ENCODE measurements at places on chromosomes 1 and 21. TPM values are rescaled to one million over a fixed set of nuclear protein-coding genes. Genes with fewer than 3 reads are reported as not detected.

DNA sequence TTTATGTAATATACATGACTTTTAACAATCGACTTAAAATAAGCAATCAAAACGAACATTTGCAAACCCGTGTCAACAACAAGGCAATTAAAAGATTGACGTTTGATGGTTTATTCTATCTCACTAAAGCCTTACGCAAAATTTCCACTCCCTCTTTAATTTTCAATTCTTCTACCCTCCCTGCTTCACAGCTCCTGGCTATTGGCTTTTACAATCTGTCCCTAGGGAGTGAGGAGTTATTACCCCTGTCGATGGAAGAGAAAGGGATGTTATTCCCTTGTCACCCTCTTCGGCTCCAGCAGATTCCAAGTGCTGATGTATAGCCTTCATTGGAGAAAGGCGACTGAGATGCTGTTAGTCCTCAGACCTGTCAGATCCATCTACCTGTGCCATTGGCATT, 161.3 kb downstream of the ZNF281 start:
- no peak overlapping the region for H3K27ac ChIP-seq
- no peak overlapping the region for H3K4me3 ChIP-seq
- H3K4me1 ChIP-seq, result no peaks in the 10 kb centered on the region
- H3K36me3 ChIP-seq, result no peaks in the 10 kb centered on the region
- no peak for DNase-seq

- no peaks in the 10 kb centered on the region for H3K27me3 ChIP-seq
- H3K4me1 ChIP-seq, result no peaks in the 10 kb centered on the region
- H3K36me3 ChIP-seq, result no peaks in the 10 kb centered on the region
- DNase-seq, result no peak
- no peak overlapping the region for H3K27ac ChIP-seq
These were observed 31.9 kb downstream of the PRDM15 start for GRCh38 chr21:41847066-41847804.

Gene HMGN1
- total RNA-seq, result 22.7 TPM

Gene OR10Z1
- total RNA-seq, result not detected

DNA sequence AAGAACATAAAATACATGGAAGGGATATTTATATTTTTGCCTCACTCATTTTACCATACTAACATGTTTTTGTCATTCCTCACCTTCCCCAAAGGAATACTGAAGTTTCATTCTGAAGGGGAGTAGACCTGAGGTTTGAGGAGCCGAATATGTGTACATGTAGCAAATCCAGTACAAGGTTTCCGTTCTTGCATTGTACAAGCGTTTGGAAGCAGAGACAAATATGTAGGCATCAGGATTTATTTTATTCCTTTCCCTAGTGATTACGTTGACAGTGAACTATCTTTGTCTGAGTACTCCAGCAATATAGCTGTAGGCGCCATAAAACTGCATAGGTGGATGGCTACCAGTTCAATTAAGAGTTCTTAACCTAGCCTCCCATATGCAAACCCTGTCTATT, 191.5 kb downstream of the NFIA start:
- H3K4me3 ChIP-seq, result no peak overlapping the region
- peak overlapping the region; percentile 68 for H3K27ac ChIP-seq
- DNase-seq, result no peak
- H3K4me1 ChIP-seq, result peaks cover 3% of the 10 kb centered on the region

DNA sequence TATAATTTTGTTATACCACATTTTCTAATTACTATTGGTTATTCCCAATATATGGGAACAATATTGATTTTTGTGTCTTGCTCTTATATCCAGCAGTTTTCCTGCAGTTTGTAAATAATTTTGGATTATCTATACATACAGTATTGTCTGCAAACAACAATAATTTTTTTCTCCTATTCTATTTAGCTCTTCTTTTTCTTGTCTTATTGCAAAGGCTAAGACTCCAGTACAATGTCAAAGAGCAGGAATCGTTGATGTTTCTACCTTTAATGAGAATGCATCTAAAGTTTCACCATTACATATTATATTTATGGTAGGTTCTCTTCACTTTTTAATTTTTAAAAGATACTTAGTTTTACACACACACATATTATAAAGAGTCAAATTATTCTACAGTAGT, 4.1 kb upstream of the AVPR1B start:
- H3K27me3 ChIP-seq, result no peaks in the 10 kb centered on the region
- no peak overlapping the region for H3K27ac ChIP-seq
- no peak overlapping the region for H3K4me3 ChIP-seq
- peaks cover 11% of the 10 kb centered on the region for H3K4me1 ChIP-seq
- H3K36me3 ChIP-seq, result no peaks in the 10 kb centered on the region

GRCh38 chr1:119026956-119027355, 38.8 kb upstream of the TBX15 start:
- H3K36me3 ChIP-seq, result peaks cover 19% of the 10 kb centered on the region
- no peak for DNase-seq
- H3K27ac ChIP-seq, result no peak overlapping the region
- no peaks in the 10 kb centered on the region for H3K27me3 ChIP-seq

- H3K27ac ChIP-seq, result no peak overlapping the region
- peaks cover 30% of the 10 kb centered on the region for H3K4me1 ChIP-seq
- H3K36me3 ChIP-seq, result no peaks in the 10 kb centered on the region
- H3K4me3 ChIP-seq, result no peak overlapping the region
- no peak for DNase-seq
These were observed 146.4 kb downstream of the FGGY start for GRCh38 chr1:59443310-59443709.

Gene KCNJ6
- 0.64 TPM for total RNA-seq

DNA sequence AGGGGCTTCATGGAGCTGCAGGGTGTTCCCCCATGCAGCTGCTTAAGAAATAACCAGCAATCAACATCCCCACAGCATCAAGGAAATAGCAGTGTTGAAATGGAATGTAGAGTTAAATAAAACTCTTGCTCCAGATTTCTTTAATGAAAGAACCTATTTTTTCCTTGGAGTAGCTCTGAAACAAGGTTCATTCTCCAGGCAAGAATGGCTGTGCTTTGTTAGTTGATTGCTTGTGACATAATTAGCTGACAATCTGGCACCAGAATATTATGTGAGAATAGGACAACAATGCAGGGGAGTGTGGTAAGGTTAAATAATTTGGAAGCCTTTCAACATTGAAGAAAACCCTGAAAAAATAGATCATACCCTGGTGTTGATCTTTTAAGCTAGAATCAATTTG, 254.2 kb upstream of the RRP15 start:
- no peaks in the 10 kb centered on the region for H3K27me3 ChIP-seq
- H3K36me3 ChIP-seq, result no peaks in the 10 kb centered on the region
- no peak overlapping the region for H3K4me3 ChIP-seq
- H3K4me1 ChIP-seq, result no peaks in the 10 kb centered on the region

GRCh38 chr1:213585959-213586586, 401.7 kb upstream of the PROX1 start:
- H3K36me3 ChIP-seq, result no peaks in the 10 kb centered on the region
- no peak for DNase-seq
- H3K27ac ChIP-seq, result no peak overlapping the region
- no peaks in the 10 kb centered on the region for H3K27me3 ChIP-seq
- no peak overlapping the region for H3K4me3 ChIP-seq

- no peaks in the 10 kb centered on the region for H3K27me3 ChIP-seq
- H3K4me3 ChIP-seq, result no peak overlapping the region
- peaks cover 38% of the 10 kb centered on the region for H3K4me1 ChIP-seq
- H3K27ac ChIP-seq, result peak overlapping the region; percentile 72
- no peak for DNase-seq
- no peaks in the 10 kb centered on the region for H3K36me3 ChIP-seq
These were observed 510.5 kb downstream of the PLPP3 start for GRCh38 chr1:56068908-56069307.

GRCh38 chr1:221289103-221289502, 409.9 kb downstream of the HLX start:
- no peaks in the 10 kb centered on the region for H3K27me3 ChIP-seq
- no peaks in the 10 kb centered on the region for H3K36me3 ChIP-seq
- H3K4me1 ChIP-seq, result no peaks in the 10 kb centered on the region
